ENCODE measurements at places on chromosomes 1 and 21.

DNA sequence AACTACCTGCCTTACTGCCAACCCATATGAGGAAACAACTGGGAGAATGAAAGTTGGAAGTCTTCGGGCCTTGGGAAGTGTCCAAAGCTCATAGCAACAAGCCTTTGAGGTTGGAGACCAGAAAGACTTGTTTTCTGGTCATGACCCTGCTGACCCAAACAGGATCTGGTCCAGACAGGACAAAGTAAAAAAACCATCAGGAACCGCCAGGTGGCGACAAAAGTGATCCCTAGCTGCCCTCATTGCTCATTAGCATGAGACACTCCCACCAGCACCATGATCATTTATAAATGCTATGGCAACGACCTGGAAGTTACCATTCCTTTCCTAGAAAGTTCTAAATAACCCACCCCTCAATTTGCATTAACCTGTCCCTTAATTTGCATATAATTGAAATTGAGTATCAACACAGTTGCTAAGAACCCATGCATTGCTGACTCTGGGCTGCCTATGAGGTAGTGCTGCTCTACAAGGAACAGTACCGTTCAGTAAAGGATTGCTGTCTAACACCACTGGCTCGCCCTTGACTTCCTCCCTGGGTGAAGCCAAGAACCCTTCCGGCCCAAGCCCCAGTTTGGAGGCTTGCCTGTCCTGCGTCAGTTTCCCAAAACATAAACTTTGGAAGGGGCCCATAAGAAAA is 89.0 kb downstream of the URB2 start:
- peak; percentile 55 for DNase-seq

- DNase-seq: peak; percentile 73
Measured at GRCh38 chr1:55127827-55128343, 87.3 kb downstream of the USP24 start.

DNA sequence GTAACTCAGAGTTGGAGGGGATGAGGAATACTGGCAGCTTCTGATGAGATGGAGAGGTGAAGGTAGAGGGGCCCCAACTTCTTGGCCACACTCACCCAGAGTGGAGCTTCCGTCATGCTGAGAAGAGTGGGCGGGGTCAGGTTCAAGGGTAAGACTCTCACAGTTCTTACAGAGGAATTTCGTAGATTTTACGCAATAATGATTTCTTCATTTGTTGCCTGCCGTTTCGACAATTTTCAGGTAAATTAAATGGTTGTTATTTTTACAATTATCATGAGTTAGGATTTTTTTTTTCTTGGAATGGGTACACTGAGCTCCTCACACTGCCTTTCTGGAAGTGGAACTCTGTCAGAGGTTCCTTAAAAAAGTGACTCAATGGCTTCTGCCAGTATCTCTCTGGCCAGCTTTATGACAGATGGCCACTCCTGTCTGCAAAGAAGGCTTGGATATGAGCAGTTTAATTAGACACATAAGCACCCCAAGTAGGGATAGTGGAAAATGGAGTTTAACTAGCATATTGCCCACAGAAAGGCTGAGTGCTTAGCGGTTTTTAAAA is 13.8 kb upstream of the NLRP3 start:
- DNase-seq: no peak

DNA sequence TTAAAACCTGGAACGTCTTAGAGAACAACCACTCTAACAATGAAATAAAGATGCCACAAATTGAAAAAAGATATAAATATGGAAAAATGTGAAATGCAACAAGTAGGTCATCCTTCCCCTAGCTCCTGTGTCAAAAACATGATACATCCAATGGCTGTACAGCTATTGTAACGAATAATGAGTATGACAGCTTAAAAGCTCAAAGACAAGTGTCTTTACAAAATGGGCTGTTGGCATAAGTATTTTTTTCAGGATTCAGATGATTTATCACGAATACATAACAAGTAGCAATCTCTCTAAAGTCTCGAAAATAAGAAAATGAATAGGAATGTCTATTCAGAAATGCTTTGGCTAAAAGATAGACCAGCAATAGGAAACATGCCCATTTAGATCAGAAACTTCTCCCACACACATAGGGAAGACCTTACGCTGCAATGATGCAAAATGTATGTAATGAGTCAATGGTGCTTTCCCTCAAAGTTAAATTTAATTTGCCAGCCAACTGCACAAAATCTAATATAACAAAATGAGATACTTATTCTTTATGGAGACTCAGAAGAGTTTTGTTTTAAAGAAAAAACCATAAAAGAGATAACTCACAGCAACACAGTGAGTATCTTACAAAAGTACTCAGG is 8.3 kb downstream of the TGFBR3 start:
- no peak for DNase-seq

DNA sequence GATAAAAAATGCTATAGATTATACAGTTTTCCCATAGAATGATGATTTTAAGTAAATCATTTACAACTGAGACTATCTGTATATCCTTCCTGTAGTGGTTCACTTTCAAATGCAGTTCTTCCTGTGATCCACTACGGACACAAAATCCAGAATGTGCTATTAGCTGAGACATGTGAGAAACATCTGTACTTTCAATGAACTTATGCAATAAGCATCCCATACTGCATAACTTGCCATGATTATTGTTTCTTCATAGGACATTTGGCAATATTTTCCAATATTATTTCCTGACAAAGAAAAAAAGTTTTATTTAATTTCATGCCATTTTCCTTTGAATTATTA is 83.5 kb upstream of the PRDX6 start:
- peak; percentile 11 for DNase-seq

DNA sequence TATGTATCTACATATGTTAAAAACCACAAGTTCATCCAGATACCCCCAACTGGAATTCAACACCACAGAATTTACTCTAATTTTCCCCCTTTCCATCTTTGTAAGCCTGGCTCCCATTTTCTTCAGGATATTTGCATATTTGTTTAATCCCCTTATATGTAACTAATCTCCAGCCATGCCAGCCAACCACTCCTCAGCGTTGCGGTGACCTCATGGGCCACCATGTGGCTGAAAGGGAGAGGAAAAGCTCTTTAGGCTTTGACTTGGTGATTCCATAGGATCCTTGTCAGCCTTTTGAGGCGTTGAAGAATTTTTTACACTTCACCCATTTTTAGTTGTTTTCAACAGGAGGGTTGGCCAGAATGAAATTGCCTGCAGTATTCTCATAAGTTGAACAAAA is 10.0 kb downstream of the CLDN19 start:
- no peak for DNase-seq

DNA sequence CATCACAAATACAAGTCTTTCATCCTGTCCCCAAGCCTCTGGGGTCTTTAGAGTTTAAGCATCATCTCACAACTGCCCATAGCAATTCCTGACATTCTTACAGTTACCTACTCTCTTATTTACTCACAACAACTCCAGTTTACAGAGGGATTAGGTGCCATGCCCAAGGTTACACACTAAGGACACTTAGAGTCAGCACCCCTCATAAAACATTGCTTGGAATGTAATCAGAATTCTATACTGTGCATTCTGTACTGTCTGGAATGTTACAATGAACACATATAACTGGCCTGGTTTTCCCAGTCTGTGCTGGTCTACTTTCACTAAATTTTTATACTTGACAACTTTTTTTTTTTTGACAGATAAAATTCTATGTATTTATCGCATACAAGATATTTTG is 14.5 kb upstream of the RBM15 start:
- no peak for DNase-seq

DNA sequence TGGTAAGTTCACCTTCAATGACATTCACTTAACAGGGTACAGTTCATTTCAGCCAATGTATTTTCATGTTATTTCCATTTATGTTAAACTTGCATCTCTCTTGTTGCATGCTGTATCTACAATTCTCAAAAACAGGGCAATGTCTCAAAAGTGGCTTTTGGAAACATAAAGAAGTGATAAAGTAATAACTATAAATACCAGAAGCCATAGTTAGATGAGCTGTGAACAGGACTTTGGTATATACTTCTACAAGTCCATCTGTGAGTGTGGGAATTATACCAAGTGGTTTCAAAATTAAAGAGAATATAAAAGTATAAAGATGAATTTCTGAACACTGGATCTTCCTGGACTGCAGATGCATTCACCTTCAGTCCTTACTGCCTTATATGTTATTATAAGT is 585.4 kb upstream of the PBX1 start:
- DNase-seq: no peak
